ENCODE measurements at places on chromosomes 7 and 10.

DNA sequence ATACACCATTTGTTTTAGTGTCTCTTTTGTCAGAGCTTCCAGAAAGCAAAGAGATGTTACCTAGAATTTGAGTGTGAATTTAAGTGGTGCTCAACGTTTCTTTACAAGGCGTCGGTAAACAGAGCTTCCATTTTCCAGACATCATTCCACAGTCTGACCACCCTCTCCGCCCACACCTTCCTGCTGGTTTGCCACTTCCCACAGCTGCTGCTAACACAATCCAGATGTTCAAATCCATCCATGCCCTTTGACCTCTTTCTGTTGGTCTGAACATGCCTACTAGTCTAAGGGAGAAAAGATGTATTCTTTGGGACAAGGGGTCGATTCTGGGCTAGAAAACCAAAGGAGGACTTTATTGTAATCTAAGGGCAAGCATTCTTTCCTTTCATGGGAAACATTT lies 86.1 kb downstream of the FAM107B start:
- DNase-seq: no peak

GRCh38 chr10:93991596-93992284 lies 2.0 kb upstream of the PLCE1 start:
- no peak for DNase-seq

GRCh38 chr7:127870231-127870907 lies 160.9 kb downstream of the LRRC4 start:
- DNase-seq: no peak

DNA sequence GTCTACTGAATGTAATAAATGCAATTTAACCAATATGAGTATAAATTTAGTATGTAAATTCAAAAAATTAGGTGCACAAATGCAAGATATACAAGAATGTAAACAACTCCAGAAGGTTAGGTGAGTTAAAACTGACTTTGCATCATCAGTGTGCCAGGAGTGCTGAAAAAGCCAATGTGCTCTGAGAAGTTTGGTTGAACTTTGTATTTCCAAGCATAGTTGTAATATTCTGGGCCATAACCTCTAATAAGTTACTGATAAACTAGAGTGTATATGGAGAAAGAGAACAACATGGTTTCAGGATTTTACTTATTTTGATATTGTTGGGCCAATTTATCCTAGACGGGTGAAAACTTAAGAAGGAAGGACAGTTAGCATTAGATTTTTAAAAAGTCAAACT lies 876.9 kb upstream of the GHITM start:
- no peak for DNase-seq

- no peak for DNase-seq
These were observed 38.0 kb upstream of the PCBD1 start for GRCh38 chr10:70926226-70927000.

DNA sequence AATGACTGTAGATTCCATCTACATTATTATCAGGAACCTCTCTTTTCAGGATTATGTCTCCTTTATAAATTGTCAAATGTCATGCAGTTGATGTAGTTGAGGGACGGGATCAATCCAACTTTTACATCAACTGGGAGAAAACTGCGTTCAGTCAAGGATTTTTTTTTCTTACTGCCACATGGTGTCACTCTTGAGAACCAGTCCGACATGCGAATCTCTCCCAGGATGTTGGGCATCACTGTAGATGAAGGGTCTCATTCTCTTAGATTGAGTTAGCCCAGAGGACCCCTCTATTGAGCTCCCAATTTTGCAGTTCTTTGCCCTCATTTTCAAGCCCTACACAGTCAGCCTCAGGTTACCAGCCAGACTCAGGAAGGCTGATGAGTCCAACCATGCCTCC lies 120.3 kb upstream of the PTPRZ1 start:
- DNase-seq: peak; percentile 17

DNA sequence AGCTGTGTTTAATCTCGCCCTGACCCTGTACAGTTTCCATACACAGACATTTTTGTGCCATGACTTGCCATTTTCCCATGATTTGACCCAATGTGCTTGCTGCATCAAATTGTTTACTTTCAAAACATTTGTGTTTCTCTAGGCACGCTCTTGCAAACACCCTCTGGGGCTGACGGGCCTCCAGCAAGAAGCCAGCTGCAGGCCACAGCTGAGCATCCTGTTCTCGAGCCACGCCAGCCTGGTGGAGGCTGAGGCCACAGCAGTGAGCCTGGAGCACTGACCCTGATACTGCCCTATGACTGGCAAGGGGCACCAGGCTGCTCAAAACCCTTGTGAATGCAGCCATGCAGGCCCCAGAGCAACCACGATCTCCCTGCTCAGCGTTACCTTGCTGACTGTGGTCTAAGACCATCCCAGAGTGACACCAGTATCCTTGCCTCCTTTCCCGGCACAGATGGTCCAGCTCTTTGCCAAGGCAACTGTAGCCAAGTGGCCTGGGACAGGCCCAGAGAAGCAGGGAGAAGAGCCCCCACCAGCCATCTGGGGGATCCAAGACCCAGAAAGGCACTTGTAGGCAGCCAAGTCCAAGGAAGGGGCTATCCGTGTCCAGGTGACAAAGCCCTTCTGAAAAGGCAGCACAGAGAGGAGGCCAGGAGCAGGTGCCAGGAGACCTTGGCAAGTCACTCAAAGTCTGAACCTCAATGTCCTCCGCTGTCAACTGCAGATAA lies 78.5 kb downstream of the OAT start:
- DNase-seq: no peak

DNA sequence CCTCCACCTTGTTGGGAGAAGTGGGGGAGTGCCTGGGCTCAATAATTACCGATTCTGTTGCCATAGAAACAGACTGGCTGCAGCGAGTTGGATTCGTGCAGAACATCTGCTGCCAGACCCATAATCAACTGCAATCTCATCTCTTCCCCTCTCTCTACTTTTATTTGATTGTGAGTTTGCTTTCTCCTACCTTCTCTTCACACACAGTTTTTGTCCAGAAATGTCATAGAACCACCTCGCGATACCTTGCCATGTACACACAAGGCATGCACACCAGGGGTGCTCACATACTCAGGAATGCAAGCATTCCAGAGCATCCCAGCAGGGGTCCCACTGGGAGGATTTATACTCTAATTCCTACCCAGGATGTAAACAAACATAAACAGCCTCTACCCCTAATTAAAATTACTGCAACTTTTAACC lies 262.2 kb upstream of the AOAH start:
- peak; percentile 65 for DNase-seq

DNA sequence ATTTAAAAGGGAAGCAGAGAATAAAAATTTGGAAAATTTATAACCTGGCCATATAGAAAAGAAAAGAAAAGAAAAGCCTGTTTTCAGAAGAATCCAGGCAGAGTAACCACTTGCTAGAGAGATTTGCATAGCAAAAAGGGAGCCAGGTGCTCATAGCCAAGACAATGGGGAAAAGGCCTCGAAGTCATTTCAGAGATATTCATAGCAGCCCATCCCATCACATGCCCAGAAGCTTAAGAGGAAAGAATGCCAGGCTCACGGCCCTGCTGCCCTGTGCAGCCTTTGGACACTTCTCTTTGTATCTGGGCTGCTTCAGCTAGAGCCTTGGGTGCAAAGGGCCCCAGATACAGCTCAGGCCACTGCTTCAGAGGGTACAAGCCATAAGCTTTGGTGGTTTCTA lies 159.8 kb downstream of the CCDC7 start:
- no peak for DNase-seq

- peak; percentile 3 for DNase-seq
These were observed 9.5 kb upstream of the TSGA13 start for GRCh38 chr7:130695840-130696239.

DNA sequence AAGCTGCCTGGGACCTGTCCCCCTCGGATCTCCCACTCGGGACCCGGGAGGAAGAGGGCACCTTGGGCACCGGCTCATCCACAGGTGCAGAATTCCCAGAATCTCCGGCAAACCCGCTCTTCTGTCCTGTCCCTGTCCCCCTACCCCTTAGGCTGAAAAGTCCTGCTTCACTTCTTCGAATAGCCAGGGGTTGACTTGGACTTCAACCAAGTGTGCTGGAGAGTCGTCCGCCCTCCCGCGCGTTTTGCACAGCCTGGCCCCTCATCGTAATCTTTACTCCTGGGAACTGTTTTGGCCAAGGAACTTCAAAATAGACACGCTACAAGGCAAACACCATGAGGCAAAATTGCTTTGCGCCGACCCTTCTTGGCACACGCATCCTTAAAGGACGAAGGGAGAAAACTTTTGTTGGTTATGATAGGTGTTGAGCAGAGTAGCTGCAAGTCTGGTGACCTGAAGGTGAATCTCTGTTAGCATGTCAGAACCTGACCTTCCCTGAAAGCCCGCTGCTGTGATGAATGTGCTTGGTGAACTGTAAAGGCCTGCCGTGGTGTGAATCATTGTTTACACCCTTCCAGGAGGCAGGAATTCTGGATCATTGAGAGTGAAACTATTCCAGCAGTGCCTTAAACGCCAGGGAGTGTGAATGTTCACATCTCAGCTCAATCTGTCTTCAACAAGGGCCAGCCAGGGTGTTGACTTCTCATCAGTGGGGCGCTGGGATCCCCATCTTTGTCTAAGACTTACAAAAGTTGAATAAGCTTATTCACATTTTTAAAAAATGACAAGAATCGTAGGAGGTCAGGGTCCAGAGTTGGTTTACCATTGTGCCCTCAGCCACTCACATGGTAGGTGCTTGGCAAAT lies 589 bp upstream of the RAPGEF5 start:
- peak; percentile 52 for DNase-seq

- DNase-seq: no peak
These were observed 182.6 kb downstream of the TCF7L2 start for GRCh38 chr10:113132591-113133121.

- no peak for DNase-seq
These were observed 38.2 kb upstream of the CDK6 start for GRCh38 chr7:92874567-92874966.

GRCh38 chr10:88064608-88065382 lies 201.4 kb downstream of the PTEN start:
- DNase-seq: no peak

- DNase-seq: peak; percentile 92
These were observed 829 bp upstream of the RPA3 start for GRCh38 chr7:7719236-7719635.

DNA sequence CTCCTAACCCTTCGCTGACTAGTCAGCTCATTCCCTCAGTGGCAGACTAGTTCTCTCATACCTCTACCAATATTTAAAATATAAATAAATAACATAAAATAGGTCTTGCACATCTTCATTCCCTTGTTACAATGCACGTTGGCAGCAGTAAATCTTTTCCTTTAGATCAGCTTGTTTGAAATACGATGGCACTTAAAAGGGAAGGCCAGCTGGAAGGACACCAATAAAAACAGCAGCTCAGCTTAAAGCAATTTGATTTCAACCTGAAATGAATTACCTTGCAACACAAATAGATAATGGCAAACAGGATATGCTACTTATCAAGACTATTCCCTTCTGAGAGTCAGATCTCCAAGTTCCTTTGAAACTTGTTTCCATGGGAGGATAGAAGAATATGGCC lies 321.8 kb downstream of the GFRA1 start:
- no peak for DNase-seq

DNA sequence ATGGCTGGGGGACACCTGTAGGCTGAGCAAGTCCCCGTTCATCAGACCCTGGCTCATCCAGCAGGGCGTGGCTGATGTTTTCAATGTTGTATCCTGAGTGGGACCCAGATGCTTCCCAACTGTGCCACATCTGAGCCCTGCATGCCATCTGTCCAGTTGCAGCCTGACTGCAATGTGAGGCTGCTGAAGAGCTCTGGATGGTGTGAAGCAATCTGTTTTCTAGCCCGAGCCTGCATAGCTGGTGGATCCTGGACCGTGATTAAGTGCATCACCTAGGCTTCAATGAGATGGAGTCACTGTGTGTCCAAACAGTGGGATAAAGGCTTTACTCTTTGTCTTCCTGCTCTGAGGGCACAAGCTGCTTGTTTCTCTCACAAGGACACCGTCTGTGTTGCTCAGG lies 99.8 kb downstream of the TCF7L2 start:
- DNase-seq: no peak

- no peak for DNase-seq
These were observed 85.8 kb downstream of the NRP1 start for GRCh38 chr10:33248638-33249037.

DNA sequence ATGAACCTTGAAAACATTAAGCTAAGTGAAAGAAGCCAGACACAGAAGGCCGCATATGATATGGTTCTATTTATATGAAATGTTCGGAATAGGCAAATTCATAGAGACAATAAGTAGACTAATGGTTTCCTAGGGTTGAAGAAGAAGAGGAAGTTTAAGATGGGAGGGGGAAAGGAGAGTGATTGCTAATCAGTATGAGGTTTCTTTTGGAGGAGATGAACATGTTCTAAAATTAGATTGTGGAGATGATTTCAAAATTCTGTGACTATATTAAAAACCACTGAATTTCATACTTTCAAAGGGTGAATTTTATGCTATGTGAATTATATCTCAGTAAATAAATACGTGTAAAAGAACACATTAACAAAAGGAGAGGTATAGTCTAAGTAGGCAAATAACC lies 176.4 kb upstream of the HPS1 start:
- DNase-seq: no peak

DNA sequence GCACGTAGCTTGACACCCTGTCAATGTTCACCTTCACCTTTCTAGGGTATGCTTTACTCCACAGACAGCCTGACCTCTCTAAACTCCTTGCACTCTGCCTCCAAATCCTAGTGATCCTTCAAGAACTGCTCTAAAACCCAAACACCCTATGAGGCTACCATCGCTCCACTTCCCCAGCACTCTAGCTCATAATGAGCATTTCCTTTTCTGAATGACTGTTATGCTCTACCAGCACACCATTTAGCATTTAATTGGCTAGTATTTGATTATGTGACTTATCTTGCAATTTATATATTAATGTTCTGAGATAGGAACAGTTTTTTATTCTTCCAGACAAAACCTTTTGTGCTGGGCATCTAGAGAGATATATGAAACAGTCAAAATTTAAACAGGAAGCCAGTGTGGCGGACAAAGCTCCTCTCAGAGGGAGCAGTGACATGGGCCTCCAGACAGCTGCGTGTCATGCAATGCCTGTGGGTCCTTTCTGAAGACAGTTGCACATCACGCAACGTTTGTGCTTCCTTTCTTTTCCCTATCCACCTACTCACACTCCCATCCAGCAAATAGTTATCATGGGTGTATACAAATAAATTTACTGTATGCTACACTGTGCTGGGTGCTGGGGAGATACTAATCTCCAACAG lies 86.3 kb downstream of the ALOX5 start:
- DNase-seq: no peak
